ENCODE measurements at places on chromosomes 2 and 18.
A peak's percentile ranks its signal among the peaks of the same experiment; 100 is the strongest.

GRCh38 chr2:48264627-48265026 lies 265.3 kb upstream of the STON1 start:
- DNase-seq: no peak

DNA sequence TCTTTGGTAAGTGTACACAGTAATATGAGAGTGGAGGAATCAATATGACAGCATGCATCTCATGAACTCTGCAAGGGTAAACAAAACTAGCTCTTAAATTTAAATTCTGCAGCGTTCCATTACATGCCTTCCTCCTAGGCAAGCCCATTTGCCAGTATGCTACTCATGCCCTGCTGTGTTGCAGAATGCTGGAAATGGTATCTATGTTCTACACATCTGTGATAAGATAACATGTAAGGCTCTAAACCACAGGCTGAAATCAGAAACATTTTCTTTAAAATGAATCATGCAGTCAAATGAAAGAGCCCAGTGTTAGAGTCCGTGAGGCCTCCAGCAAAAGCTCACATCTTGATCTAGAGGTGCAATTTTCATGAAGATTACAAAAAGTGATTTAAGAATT lies 112.8 kb upstream of the FN1 start:
- no peak for DNase-seq

- no peak for DNase-seq
These were observed 82.7 kb downstream of the SCG2 start for GRCh38 chr2:223519471-223519870.

DNA sequence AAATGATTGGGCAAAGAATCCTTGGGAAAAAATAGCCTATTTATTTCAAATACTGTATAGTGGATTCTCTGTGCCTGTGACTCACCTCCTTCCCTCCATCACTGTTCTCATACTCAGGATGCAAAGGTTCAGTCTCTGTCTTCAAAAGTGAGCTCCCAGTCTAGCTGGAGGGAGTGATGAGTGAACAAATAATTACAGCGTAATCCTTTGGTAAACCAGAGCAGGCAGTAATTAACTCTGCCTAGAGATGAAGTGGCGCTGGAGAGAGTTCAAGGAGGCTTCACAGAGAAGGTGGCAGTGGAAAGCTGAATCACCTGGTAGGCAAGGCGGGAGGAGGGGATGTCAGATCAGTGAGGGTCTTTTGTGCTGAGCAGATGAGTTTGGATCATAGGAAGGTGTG lies 6.5 kb downstream of the DGUOK start:
- no peak for DNase-seq

DNA sequence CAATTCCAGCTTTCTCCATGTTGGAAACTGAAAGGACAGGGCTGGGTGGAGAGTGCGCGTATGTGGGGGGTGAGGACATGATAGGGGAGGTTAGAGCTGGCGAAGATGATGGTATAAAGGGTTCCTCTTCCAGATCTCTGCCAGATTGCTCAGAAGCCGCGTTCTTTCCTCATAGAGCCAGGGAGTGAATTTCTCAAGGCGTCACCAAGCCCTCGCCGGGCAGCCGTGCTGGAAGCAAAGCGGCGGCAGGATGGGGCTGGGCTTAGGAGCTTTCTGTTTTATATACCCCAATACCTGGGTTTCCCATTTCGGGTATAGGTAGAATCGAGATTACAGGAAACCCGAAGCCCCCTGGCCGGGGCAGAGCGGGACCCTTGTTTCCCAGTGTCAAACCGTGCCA lies 43.8 kb downstream of the DDX18 start:
- no peak for DNase-seq

GRCh38 chr2:47190188-47190881 lies 35.2 kb upstream of the STPG4 start:
- no peak for DNase-seq

- DNase-seq: no peak
These were observed 22.5 kb upstream of the DNAJC27 start for GRCh38 chr2:24994146-24994724.

DNA sequence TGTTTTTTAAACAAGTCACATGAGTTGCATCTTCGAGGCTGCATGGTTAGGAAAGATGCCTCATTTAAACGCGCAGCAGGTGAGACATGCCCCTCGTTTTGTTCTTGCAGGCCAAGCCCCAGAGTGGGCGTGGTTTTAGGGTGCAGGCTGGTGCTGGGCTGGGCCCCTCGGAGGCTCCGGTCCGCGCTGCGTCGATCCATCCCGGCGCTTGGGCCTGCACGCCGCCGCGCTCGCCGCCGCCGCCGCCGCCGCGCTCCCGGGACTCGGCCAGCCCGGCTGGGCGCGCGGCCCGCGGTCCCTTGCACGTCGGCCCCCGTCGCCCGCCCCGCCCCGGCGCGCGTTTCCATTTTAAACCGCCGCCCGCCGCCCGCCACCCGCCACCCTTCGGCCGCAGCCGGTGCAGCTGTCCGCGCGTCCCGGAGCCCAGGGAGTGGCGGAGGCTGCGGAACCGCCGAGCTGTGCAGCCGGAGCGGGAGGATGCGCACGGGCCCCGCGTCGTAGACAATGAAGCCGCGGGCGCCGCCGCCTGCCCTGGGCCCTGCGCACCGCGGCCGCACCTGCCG lies 175.5 kb downstream of the AGAP1 start:
- DNase-seq: peak; percentile 74

DNA sequence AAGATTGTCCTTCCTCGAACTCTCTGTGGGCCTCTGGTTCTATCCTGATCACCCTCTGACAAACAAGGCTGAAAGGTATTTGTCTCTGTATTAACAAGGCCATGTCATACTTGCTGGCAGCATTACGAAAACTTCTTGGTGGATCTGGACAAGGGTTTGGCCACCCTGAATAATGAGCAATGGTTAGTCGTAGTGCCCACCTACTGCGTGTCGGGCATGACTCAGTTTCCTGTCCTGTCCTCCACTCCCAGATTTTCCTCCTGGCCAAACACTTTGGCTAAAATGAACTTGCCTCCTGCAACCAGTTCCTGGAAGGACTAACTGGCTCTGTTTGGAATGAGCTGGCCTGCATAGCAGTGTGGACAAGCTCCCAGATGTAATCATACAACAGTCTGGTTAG lies 198.5 kb upstream of the SMIM21 start:
- DNase-seq: no peak

- peak; percentile 94 for DNase-seq
These were observed 8.6 kb upstream of the CNDP1 start for GRCh38 chr18:74525741-74526140.

DNA sequence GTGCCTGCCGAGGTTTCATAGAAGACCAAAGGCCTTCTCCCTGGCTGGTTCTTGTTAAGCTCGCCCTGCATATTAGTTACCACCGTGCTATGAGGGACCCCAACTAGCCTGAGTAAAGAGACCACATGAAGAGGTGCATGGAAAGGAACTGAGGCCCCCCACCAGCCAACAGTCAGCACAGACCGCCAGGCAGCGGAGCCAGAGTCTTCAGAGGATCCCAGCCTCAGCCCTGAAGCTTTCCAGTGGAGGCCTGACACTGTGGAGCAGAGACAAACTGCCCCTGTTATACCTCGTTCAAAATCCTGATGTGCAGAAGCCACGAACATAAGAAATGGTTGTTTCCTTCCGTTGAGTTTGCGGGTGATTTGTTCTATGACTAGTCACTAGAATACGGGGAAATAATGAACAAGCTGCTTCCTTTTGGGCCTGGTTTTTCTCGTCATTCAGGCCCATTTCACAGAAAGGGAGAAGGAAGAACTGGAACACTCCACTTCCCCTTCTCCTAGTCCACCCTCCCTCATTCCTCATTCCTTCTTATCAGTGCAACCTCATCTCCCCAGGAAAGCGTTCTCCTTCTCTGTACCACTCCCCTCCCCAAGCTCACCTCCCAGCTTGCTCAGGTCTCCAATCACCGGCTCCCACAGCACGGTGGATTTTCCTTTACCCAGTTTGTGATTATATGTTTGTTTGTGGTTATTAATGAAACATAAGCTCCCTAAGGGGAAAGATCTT lies 3.0 kb upstream of the GLI2 start:
- DNase-seq: no peak

DNA sequence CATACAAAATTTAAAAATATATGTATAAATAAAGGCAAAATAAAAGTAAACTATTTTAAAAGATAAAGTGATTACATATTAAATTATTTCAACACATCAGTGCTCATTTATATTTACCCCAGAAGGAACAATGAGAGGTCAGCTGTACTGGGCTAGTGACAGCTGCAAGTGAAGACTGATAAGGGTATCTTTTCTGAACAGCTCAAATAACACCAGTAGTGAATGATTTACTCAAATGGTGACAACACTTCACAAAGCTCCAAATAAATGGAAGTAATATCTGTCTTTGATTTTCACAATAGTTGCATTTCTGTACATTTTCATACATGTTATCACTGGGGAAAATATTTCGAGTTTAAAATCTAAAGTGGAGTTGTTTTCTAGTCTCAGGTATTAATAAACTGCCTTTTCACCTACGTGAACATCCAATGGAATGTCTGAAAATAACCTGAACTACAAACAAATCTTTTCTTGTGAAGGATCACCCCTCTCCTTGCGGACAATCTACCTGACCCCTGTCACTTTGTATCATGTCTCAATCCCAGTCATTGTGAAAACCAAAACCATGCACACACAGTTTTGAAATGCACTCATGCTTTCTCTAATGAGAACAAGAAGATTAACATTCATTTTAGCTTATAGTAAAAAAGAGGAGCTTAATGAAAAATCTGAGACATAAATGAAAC lies 1928.8 kb upstream of the CELF4 start:
- peak; percentile 70 for DNase-seq

DNA sequence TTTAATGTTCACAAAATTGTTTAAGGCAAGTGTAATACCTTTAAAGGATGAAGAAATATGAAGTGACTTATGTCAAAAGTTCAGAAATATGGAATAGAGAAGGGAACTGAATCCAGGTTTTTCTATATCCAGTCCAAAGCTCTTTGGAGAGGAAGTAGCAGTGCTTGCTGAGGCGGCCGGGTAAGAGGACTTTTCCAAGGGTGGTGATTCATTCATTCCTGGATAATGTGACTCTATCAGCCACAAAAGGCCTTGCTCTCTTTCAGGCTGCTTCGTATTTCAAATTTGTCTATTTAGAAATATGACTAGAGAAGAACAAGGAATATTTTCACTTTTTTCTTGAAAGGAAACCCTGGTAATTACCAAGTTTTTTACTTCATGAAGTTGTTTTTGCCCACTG lies 830.1 kb upstream of the ZEB2 start:
- DNase-seq: no peak

DNA sequence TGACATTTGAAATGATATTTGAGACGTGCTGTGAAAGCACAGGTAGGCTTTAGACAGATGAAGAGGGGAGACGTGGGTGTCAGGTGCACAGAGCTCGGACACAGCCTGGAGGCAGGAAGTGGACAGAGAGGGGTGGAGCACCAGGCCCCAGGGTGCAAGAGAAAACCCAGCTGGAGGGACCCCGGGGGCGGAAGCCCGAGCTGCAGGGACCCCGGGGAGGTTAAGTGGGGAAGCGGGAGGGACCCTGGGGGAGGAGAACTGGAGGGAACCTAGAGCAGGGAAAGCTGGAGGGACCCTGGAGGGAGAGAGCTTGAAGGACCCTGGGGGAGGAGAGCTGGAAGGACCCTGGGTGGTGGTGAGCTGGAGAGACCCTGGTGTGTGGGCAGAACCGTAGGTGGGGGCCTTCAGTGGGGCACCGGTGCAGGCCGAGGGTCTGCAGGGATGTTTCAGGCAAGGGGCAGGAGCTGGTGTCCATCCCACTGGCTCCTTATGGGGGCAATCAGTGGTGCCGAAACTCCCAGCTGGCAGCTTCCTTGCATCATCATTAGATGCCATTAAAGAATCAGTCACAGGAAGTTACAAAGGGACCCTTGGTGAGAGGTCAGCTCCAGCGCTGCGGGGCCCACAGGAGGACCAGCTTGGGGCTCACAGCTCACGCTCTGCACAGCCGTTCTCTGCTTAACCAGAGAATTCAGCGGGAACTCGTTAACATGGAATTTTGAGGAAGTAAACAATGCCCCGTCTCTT lies 246.6 kb downstream of the EIPR1 start:
- DNase-seq: no peak

GRCh38 chr2:190534310-190535120 lies at the start of gene NEMP2:
Gene NEMP2 (minus strand): TSS chr2:190534722. CDS start chr2:190534655, 67 bp downstream.
- peak; percentile 92 for DNase-seq

DNA sequence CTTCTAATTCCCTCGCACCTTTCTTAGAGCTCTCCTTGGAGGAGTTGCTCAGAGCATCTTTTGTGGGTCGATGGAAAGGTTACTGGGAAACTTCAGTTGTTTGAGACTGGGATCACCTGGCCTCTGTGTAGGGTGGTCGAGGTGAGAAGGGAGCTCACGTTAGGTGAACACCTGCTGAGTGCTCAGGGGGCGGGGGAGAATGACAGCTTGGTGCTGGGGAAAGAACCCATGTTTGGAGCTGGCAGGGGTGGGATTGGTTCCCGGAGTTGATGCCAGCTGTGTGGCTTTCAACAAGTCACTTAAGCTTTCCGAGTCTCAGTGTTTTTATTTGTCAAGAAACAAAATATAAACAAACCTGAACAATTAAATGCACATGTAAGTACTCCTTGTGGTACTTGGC lies 122.3 kb downstream of the GLI2 start:
- DNase-seq: no peak

DNA sequence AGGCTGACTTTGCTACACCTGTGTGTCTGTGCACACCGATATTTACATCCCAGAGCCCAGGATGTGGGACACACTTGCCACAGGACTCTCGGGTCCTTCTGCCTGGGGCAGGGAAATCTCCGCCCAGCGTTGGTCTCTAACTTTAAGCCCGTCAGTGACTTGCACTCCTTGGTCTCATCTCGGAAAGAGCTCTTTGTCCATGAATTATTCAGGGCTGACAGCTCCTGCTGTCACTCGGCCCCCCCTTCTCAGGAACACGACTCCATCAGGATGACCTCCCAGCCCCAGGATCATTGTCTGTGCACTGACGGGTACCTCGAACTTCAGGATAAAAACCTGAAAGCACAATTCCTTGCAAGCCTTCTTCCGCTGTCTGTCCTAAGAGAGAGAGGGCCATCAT lies 26.6 kb downstream of the PLB1 start:
- DNase-seq: no peak

GRCh38 chr2:2719015-2719414 lies 387.9 kb upstream of the MYT1L start:
- no peak for DNase-seq

- no peak for DNase-seq
These were observed 69.6 kb downstream of the SLC66A3 start for GRCh38 chr2:11224887-11225286.

GRCh38 chr18:2843146-2843545 lies 3.7 kb upstream of the EMILIN2 start:
- no peak for DNase-seq

DNA sequence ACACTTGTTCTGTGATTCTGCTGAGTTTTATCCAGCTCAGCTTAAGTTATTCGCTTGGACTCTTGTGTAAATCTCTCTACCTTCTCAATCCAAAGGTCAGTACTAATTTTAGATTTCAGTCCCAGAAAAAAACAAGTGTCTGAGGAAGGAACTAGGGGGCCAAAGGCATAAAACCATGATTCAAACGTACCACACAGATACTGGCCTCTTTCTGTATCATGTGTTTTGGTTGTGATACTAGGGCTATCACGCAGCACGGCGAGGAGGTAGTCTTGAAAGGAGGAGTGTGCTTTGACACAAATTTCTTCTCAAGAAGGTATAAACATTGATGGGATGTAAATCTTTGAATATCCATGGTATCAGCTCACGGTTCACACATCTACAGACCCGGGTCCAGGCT lies 8.3 kb downstream of the SERPINE2 start:
- peak; percentile 48 for DNase-seq

GRCh38 chr2:234240917-234241316 lies 190.4 kb downstream of the SPP2 start:
- no peak for DNase-seq

- DNase-seq: no peak
These were observed 206.1 kb downstream of the ZFP36L2 start for GRCh38 chr2:43020296-43020695.

- DNase-seq: no peak
These were observed 28.6 kb downstream of the CRACDL start for GRCh38 chr2:98907385-98907784.

GRCh38 chr2:134253804-134254203 lies at the start of gene MGAT5:
Gene MGAT5 (plus strand): TSS chr2:134254072. CDS start chr2:134254404, 332 bp downstream.
- no peak for DNase-seq
